Activated naive CD4-positive, alpha-beta T cell treated with anti-CD3 and anti-CD28 coated beads, Interleukin-2, amount 10 ng/mL, durations not matched to agents 7 days and 5 days (primary cell): ENCODE measurements at places on chromosomes 3 and 15.

- no peak for DNase-seq
Observed at GRCh38 chr15:59313641-59314332, 58.9 kb downstream of the MYO1E start.

- no peak for DNase-seq
Observed at GRCh38 chr3:105686278-105686897, 182.4 kb downstream of the CBLB start.

GRCh38 chr3:46660543-46661523, 32.6 kb downstream of the ALS2CL start:
- no peak for DNase-seq

- no peak for DNase-seq
Observed at GRCh38 chr3:49626101-49626581, 48.0 kb upstream of the APEH start.

DNA sequence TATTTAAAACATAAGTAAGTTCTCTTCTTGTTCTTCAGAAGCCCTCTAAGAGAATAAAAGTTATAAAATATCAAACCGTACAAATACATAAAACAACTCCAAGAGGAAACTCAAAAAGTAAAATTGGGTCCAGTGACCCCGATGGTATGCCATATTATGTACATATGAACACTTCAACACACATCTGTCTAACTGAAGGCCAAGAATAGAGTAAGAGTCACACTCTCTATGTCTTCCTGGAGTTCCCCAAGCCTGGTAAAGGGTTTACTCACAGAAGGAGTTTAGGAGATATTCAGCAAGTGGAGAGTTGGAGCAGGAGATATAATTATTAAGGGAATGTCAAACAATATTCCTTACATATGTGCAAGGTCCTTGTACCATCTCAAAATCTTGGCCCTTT, 101.3 kb upstream of the EIF1B start:
- no peak for DNase-seq

DNA sequence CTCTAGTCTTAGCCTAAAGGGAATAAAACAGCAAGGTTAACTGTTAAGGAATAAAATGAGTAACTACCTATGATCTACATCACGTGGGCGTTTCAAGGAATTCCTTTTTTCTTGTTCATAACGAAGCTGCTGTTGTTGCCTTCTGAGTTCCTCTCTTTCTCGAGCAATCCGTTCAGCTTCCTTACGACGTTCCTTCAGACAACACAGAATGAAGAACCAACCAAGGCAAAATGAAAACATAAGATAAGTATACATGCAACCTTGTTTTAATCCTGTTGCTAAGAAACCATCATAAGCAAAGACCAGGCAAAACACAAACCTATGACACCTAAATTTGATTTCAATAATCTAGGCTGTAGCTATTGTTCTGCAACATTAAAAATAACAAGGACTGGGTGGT, 44.1 kb downstream of the SLTM start:
- no peak for DNase-seq

DNA sequence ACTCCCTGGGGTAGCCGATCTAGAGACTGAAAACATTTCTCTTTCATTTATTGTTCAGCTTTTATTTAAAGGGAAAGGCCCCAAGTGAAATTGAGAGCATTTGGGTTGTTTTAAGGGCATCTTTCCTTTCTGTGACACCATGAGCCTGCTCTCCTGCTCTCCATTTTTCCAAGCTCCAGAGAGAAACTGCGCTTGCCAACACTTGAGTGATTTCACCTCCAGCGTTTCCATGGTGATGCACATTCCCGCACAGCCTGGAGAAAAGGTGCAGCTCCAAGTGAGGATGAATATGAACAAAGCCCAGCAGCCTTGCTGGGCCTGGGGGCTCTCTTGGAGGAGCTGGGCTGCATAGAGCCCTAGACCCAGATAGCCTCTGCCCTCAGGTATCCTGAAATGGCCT, 159.2 kb upstream of the PPP2R3A start:
- DNase-seq = no peak

DNA sequence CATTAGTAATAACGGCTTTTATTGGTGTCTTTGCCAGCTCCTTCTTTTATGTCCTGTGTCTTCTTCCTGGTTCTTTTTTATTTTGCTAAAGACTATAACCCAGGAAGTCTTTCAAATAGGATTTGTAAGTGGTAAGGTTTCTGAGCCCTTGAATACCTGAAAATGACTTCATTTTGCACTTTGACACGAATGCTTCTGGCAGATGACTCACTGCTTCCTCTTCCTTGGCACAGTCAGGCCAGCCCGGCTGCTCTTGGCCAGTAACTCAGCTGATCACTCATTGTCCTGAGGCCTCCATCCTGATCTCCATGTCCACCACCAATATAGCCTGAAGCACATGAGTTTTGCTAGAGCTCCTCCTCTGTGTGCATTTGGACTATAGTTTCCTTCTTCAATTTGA, 48.7 kb upstream of the NR2E3 start:
- no peak for DNase-seq

GRCh38 chr3:141441381-141442364, 45.2 kb upstream of the RASA2 start:
- DNase-seq = peak; percentile 79

GRCh38 chr15:37057831-37058230, 42.5 kb downstream of the MEIS2 start:
- no peak for DNase-seq

GRCh38 chr3:182785142-182785541, 8.2 kb upstream of the ATP11B start:
- DNase-seq = no peak

DNA sequence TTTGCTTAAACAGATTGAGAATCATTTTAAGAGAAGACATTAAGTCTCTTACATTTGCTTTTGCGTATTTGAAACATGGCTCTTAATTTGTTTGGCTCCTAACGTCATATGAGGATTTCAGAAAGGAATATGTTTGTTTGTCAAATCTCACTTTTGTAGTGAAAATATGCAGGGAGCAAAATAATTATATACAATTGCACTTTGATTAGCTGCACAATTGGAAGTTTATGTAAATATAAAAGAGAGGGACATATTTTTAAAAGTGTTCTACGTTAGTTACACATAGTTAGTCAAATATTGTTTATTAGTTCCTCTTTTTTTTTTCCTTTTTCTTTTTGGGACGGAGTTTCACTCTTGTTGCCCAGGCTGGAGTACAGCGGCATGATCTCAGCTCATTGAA, 42.7 kb upstream of the GOLIM4 start:
- no peak for DNase-seq

- DNase-seq = no peak
Observed at GRCh38 chr3:183816681-183817510, 8.5 kb downstream of the MAP6D1 start.

DNA sequence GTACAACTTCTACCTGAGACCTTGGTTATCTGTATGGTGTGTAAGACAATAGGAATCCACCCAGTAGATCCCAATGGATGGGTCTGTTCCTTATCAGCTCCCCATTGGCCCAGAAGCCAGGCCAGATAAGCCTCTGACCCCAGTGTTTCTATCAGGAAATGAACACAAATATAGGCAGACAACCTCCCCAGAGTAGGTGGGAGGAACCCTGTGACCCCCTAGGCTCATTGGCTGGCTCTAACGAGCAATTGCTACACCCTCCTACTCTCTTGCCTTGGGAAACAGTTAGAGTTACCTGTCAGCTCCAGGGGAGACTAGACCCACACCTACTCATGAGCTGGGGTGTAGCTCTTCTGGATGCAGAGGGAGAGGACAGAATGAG, 299.9 kb downstream of the UACA start:
- DNase-seq = no peak
